ENCODE measurements at places on chromosomes 1 and 21.

DNA sequence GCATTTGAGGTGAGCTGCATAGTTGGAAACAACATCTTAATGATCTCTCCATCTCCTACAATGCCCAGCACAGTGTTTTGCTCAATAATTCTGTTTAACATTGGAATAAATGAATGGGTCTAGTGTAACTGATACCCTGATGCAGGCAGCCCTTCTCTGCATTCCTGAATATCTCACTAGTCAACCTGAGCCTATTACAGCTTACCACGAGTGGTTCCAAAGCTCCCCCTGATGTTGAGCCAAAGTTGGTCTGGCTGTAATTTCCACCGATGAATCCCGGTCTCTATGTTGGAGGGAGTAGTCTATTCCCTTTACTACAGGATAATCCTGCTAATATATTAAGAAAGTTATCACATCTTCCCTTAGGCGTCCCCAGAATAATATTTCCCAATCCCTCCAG lies 63.8 kb downstream of the ZBTB18 start:
- no peak for DNase-seq

DNA sequence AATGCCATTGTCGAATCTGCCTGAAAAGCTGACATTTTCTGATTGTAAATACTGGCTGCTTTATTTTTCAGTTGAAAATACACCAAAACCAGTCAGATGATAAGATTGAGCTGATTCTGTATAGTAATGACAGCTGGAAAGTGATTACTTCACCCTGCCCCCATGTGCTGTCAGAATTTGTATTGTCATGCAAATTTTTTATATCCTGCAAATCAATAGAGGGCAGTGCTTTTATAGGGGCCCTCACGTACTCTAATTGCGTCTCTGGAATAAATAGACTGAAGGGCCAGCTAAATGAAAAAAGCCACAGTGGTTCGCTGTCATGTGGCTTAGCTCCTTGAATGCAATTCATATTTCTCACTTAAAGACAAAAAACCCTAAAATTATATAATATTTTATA lies 208.6 kb downstream of the LHX8 start:
- DNase-seq = no peak

DNA sequence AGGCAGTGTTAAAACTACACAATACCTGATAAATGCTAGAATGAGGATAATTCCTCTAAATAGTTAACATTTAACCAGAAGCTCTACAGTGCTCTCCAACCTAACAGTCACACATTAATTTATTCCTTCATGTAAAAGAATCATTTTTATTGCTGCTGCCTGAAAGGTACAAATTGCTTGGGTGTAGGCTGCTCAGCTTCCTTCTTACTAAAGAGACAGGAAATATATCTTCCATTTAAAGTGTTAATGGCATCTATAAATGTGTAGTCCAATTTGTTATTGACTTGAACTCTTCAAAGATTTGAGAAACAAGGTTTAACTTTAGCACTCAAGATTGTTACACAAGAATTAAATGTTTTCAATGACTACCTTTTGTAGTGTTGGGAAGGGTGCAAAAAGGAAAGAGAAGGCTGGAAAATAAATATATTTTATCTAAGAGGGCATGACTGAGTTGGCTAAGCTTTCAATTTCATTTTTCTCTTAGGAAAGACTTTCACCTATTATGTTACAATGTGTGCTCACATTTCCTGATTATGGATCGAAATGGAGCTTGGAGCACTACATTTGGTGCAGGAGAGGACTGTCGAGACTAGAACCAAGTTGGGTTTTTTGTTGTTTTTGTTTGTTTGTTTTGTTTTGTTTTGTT lies 105.5 kb upstream of the CACYBP start:
- no peak for DNase-seq

GRCh38 chr1:40745176-40745575 lies 38.4 kb upstream of the KCNQ4 start:
- no peak for DNase-seq

DNA sequence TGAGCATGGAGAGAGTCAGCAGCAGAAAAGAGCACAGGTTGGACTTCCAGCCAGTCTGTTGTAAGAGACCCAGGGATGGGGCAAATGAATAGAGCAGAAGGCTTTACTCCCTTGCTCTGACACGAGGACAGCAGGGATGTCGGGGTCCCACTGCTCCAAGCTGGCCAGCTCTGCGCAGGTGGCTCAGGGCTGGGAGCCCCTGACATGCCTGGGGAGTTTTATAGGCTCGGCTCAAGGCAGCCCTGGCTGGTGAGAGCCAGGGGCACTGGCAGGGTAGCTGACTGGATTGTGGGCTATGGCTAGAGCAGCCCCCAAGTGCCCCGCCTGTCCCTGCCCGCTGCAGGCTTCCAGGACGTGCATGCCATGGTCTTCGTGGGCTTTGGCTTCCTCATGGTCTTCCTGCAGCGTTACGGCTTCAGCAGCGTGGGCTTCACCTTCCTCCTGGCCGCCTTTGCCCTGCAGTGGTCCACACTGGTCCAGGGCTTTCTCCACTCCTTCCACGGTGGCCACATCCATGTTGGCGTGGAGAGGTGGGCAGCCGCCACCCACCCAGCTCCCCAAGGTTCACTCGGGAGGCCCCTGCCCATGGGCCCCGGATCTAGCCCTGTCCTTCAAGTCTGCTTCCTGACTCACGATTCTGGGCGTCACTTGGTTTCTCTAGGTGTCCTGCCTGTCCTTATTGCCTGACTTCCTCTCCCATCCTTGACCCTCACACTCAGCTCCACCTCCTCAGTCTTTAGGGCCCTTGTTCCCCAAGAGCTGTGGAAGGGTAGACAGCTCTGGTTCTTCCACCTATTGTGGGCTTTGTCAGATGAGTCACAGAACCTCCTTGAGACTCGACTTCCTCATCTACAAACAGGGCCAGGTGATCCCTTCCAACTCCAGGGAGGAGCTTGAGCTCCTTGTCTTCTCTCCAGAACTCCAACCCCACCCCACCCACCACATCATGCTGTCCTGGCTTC lies 8.2 kb downstream of the RHBG start:
- DNase-seq = no peak

DNA sequence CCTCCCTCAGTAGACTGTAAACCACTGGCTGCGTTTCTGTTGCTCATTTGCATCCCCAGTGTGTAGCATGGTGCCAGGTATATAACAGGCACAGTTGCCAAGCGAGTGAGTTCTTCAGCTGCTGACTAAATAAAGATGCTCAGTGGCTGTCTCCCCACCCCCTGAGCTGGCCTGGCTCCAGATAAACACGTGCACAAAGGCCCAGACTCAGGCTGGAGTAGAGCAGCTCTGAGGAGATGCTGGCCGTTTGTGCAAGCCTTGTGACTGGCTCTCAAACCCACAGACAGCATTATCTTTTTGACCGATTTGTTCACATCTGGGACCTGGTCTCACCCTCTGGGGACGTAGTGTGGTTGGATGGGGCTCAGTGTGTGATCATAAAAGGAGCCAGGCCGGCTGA lies 7.1 kb downstream of the CHRNB2 start:
- DNase-seq = no peak

DNA sequence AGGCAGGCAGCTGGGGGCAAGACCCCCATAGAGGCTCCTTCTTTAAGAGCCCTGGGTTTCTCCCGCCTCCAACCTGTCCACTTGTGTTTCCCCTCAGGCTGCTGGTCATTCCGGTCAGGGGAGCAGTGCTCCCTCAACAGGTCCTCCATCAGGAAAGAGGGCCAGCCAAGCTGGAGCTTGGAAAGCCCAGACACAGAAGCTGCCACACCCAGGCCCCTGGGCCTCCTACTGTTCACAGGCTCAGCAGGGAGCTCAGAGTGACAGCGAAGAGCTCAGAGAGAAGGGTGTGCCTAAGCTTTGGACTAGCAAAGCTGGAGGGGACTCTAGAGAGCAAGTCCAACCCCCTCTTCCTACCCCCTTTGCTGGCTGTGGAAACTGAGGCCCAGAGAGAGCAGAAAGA lies 10.3 kb upstream of the CDCP2 start:
- no peak for DNase-seq

DNA sequence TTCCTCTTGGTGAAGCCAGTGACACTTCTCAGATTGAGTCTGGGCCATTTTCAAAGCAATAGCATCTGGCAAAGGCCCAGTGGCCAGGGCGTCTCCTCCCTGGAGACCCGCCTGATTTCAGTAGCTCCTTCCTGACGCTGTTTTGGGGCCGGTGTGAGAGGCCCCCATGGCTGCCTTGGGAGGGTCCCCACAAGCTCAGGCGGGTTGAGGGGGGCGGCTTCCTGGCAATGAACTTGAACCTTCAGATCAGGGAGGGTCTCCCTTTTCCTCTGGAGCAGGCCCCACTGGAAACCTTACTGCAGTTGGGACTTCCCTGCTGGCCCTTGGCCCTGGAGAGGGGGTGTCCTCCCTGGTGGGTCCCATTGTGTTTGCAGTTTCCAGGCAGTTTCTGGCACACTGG lies 121.2 kb downstream of the CRYAA start:
- no peak for DNase-seq

GRCh38 chr1:234899041-234899729 lies 229.5 kb downstream of the TOMM20 start:
- DNase-seq = no peak

GRCh38 chr1:51343624-51344023 lies 13.3 kb upstream of the TTC39A start:
- DNase-seq = no peak

DNA sequence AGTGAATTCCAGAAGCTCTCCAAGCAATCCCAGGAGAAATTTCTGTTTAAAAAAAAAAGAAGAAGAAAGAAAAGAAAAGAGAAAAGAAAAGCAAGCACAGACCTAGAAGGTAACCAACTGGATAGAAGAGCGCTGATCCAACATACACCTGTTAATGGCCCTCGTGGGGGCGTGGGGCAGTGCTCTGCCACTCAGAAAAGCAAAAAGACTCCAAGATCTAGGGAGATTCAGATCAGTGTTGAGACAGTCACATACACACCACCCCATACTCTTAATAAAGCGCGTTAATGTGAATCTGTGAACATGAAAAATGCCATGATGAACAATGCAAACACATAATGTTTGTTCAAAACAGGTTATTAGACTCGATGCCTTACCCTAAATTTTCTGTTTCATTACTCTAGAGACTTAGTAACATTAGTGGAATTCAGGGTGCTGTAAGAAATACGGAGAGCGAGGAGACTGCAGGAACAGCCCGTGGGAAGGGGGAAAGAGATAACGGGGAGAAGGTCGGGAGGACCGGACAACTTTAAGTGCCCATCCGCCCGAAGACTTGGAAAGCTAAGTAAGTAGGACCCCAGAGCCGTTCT lies 406 bp downstream of the NME7 start:
- no peak for DNase-seq

DNA sequence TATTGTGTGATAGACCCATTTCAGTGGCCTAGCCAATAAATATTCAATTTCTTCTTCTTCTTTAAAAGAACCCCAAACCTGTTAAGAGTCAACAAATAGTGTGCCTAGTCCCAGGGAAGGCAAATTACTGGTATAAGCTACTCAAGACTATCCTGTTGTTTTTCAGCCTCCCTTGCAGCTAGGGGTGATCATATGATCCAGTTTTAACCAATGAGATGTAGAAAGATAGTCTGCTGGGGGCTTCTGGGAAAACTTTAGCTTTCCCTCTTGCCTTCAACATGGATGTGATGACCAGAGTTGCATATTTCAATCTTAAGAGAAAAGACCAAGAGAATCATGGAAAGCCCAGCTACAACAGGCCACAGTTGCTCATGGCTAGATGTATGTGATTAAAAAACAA lies 4.7 kb upstream of the NUP210L start:
- no peak for DNase-seq

DNA sequence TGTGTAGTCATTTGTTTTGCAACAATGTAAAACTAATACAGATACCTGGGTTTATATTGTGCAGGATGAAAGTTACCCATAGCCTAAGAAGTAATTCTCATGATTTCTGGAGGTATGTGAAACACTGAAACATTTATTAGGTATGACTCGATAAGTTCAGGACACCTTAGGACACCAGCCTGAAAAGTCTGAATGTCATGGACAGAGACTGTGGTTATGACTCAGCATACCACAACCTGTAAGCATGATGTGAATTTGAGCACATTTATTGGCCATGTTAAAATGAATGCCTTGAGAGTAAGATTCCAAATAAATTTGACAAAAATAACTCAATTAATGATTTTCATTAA lies 1471.7 kb upstream of the B3GALT2 start:
- DNase-seq = peak; percentile 21

- peak; percentile 82 for DNase-seq
Observed at GRCh38 chr1:205484985-205485967, 19.2 kb upstream of the CDK18 start.

GRCh38 chr1:230292689-230293389 lies 133.3 kb downstream of the PGBD5 start:
- DNase-seq = no peak

- no peak for DNase-seq
Observed at GRCh38 chr1:145988773-145989172, 7.6 kb downstream of the TXNIP start.

- no peak for DNase-seq
Observed at GRCh38 chr1:221751226-221751887, 9.5 kb upstream of the DUSP10 start.

- DNase-seq = no peak
Observed at GRCh38 chr1:214545293-214545692, 6.1 kb downstream of the PTPN14 start.

- DNase-seq = no peak
Observed at GRCh38 chr1:32316903-32317277, 19.1 kb downstream of the MARCKSL1 start.

GRCh38 chr1:41235893-41236292 lies 6.2 kb downstream of the SCMH1 start:
- no peak for DNase-seq

DNA sequence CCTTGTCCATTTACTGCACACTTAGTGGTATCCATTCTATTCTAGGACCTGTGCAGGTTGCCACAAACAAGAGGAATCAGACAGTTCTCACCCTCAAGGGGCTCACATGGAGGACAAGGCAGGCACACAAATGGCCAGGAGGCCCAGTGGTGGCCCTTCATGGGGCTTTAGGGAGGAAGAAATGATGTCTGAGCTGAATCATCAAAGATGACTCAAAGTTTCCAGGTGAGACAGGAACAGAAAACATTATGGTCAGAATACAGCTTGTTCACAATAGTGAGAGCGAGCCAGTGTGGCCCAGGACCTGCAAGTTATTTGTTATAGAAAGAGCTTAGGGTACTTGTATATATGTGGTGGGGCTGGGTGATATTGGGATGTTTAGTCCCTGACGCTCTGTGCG lies 26.4 kb downstream of the SHISAL2A start:
- DNase-seq = no peak
